ENCODE measurements at places on chromosomes 11 and 22.

DNA sequence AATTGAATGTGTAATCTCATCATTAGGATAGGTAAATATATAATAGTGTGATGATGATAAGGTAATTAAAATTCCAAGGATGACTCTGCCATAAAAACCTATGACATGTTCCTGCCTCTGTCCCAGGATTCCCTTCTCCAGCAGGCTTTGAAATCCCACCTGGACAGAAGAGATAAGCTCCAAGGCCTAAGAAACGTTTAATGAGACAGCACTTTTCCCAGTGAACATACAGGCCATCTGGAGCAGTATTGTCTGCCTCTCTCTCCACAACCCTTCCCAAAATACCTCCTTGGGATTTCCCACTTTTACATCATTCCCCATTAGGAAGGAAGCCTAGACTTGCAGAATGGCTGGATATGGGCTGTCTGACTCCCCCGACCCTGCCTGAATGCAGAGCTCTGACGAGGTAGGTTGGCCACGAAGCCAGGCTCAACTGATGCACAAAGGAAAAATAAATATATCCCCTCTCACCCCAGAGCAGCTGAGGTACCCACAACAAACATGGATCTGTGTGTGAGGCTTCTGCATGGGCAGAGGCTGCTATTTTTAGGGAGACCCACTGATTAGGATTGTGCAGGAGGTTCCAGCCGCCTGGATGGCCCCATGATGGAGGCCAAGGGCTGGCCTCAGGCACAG is 71.0 kb downstream of the TMPRSS5 start:
- no peak overlapping the region for H3K4me3 ChIP-seq
- no peak for DNase-seq
- H3K27me3 ChIP-seq = peaks cover 23% of the 10 kb centered on the region
- H3K4me1 ChIP-seq = no peaks in the 10 kb centered on the region
- no peaks in the 10 kb centered on the region for H3K36me3 ChIP-seq

DNA sequence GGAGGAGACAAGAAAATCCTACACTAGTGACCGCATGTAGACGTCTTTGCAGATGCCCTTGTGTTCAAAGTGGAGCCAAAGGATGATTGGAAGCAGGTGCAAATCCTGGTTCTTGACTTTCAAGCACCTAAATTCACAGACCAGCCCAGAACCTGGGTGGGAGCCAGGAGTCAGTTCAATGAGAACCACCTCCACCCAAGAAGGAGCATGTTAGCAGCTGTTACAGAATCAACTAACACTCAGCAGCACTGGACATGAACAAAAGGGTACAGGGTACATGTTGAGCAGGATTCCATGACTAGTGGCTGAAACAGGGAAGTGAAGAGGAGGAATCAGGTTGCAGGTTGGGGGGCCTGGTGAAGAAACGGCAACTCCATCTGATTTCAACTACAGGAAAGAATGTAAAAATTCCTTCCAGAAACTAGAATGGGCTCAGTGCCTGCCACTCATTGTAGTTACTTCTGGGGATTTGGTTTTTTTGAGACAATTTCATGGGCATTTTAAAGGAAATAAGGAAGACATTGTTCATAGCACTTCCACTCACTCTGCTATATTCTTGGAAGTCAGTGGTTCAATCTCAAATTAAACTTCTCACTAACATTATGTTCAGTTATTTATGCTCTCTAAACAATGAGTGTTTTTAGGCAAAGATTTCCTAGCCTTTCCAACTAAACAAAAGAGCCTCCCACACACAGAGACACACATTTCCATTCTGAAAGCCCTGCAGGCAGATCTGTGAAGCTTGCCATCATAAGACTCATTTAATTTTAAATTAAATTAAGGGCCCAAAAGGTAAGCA is 173.3 kb downstream of the CADM1 start:
- H3K27me3 ChIP-seq = no peaks in the 10 kb centered on the region
- no peaks in the 10 kb centered on the region for H3K36me3 ChIP-seq
- H3K27ac ChIP-seq = no peak overlapping the region

GRCh38 chr11:72569966-72570892 is 104.0 kb downstream of the PDE2A start:
- H3K4me3 ChIP-seq = no peak overlapping the region
- no peaks in the 10 kb centered on the region for H3K36me3 ChIP-seq
- no peak overlapping the region for H3K27ac ChIP-seq
- no peaks in the 10 kb centered on the region for H3K27me3 ChIP-seq
- peaks cover 7% of the 10 kb centered on the region for H3K4me1 ChIP-seq

- H3K27ac ChIP-seq = no peak overlapping the region
- H3K36me3 ChIP-seq = no peaks in the 10 kb centered on the region
- no peaks in the 10 kb centered on the region for H3K27me3 ChIP-seq
- no peaks in the 10 kb centered on the region for H3K4me1 ChIP-seq
- DNase-seq = no peak
- no peak overlapping the region for H3K4me3 ChIP-seq
These were observed 62.6 kb downstream of the MPPED1 start for GRCh38 chr22:43474161-43475101.
